SIG-M5 (cell line): ENCODE measurements at places on chromosomes 2 and 18.

DNA sequence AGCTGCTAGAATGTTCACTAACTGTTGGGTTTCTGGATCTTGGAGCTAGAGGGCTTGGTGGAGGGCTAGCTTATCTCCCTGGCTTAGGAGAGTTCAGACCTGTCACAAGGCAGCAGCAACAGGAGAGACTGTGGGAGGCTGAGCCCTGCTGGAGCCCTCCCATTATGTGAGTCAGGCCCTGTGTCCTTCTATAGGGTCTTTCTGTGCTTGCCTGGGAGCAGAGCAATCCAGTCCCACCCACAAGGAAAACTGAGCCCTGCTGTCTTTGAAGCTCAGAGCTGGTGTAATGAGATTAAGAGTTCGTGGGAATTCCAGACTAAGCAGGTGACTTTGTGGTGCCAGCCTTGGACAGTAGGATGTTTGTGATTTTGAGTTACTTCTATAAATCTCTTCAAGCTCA lies 249.0 kb downstream of the TTC32 start:
- no peak for DNase-seq

GRCh38 chr2:195572895-195573683 lies 83.9 kb upstream of the SLC39A10 start:
- DNase-seq = no peak

DNA sequence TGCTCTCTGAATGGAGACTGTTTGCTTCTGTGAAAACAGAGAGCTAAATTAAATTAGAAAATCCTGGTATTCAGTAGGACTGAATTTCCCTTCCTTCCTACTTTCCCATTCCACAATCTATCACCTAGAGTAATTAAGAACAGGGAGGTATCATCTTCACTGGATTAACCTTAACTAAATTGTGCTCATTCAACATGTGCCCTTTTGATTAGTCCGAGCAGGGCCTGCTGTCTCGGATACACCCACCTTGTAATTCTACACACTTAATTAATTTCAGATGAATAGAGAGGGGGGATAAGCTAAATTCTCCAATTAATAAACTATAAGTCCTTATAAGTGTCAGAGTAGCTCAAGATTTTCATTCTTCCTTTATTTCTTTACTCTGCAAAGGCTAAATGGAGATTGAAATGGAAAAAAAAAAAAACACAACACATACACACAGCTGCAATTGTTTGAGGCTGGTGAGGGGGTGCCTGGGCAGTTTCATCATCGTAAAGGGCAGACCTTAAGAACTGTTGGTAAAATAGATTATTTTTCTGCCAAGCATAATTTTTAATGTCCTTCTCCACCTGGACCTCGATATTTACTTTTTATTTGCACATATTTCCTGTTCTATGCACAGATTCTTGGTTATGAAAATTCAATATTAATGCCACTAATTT lies 157.1 kb upstream of the SIX2 start:
- DNase-seq = no peak

GRCh38 chr2:53467467-53468180 lies 300.0 kb upstream of the CHAC2 start:
- no peak for DNase-seq

DNA sequence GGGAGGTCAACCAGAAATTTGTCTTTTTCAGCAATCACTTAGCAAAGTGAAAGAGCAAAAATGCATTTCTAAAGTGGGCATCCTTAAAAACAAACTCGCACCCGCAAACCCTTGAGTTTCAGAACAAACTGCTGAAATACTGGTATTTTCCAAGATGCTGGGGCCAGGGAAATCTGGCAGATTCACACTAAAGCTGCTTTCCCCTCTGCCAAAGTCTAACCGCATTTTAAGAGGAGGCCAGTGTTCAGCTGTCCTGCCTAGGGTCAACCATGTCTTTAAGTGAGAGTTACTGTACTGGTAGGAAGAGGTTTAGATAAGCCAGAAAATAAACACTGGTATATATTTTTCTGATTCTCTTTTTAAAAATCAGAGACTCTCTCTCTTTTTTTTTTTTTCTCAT lies 55.9 kb downstream of the ACVR1 start:
- no peak for DNase-seq

- no peak for DNase-seq
These were observed 193.2 kb upstream of the MEX3C start for GRCh38 chr18:51390702-51391101.

- DNase-seq = no peak
These were observed 288.4 kb downstream of the SOX11 start for GRCh38 chr2:5980450-5981190.

DNA sequence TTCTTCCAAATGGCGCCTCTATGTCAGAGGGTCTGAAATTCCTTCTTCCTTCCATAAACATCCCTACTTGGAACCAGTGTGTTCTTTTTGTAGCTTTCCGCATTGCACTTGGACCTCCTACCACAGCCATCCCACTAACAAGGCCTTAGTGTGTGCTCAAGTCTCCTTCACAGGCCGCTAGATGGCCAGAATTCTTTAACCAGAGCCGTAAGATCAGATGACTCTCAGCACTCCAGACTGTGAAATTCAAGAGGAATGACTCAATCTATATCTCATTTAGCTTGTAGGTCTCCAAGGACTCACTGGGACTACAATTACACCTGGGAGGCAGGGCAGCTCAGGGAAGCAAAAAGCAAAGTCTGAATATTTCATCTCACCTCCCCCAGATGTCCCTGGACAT lies 298.9 kb downstream of the EIPR1 start:
- no peak for DNase-seq

GRCh38 chr2:232245111-232245510 lies 133.4 kb upstream of the ALPP start:
- DNase-seq = no peak

- no peak for DNase-seq
These were observed 995 bp downstream of the MBD5 start for GRCh38 chr2:148021886-148022285.

- DNase-seq = no peak
These were observed 72.3 kb downstream of the MEP1B start for GRCh38 chr18:32262092-32262491.

DNA sequence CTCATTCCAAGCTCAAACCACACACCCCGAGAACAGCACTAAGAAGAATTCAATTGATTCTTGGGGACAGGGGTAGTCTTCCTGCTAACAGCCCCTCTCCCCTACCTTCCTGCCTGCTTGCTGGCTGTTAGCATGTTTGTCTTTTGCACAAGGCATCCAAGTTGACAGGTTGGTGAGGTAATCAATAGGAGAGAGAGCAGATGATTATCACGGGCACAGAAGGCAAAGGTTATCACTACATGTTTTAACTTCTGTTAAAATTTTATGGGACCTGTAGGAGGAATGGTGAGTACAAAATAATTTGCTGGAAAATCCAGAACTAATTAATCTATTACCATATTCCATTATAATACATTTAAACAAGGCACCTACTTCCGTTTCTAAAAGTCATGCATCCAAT lies 442.1 kb upstream of the TCF4 start:
- no peak for DNase-seq

- no peak for DNase-seq
These were observed 37.6 kb downstream of the RND3 start for GRCh38 chr2:150449856-150450255.

- no peak for DNase-seq
These were observed 387.8 kb downstream of the CDH7 start for GRCh38 chr18:66138642-66139041.

DNA sequence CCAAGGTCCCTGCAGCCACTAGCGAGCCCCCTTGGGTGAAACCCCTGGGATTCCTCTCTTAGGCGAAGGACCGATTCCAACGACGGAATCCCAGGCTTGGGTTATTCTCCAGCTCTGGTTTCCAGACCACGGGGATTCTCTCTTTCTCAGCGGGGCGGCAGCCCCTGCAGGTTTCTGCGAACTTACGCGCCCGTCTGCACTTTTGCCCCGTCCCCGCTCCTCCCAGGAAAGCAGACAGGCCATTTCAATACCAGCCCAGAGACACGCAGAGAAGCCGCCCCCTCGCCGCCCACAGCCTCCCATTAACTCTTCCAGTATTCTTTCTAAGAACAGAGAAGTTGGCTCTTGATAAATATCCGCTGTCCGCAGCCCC lies 1.2 kb downstream of the CBLN2 start:
- DNase-seq = no peak

GRCh38 chr2:36389091-36389564 lies 33.5 kb downstream of the CRIM1 start:
- DNase-seq = no peak

DNA sequence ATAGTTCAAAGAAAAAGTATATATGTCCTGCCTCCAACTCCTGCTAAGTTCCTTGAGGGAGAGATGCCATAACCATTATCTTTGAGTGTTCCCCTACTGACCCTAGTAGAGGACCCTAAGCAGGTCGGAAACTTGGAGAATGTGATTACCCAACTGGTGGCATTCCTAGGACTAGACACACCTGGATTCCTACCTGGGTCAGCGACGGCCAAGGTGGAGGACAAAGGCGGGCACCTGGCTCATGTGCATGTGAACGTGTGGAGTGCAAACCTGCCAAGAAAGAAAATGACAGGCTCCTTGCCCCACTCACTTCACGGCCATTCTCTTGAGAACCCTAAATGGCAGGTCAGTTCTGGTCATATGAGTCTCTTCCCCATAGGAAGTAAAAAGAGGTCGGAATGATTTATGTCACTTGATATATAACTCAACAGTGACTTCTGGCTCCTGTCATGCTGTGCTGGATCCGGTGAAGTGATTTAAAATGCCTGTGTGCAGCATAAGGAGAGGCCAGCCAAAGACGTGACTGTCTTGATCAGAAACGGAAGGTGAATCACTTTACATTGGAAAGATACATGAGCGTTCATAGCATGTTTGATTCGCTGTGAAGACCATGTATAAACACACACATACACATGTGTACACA lies 371.6 kb downstream of the EIPR1 start:
- DNase-seq = no peak

DNA sequence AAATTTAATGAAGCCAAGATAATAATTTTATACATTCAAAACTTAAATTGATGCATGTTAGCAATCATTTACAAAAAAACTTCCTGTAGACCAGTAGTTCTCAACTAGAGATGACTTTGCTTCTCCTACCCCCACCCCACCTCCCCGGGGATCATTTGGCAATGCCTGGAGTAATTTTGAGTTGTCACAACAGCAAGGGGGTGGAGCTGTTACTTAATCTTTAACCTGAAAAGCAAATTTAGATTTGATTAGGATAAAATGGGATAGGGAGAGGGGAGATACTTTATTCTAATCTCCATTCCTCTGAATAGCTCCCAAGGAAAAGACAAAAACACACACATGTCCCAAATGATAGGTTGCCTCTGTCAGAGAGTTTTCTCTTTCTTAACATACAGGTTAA lies 4.2 kb downstream of the SLC40A1 start:
- no peak for DNase-seq

- DNase-seq = no peak
These were observed 1.5 kb downstream of the STRADB start for GRCh38 chr2:201452922-201453643.

DNA sequence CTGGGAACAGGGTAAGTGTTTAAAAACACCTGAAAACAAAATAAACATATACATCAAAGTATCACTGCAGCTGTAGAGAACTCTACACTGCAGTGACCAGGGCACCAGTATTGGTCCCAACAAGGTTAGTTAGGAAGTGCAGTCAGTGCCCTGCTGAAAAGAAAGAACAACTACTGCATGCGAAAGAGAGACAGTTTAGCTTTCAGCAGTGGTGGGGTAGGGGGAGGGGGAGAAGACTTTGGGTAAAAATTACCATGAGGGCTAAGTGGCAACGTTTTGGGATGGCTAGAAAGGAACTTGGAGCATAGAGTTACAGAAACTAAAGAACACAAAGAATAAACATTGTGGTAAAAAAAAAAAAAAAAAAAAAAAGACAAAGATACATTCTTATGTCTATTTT lies 112.1 kb downstream of the UPP2 start:
- DNase-seq = no peak

GRCh38 chr2:211898702-211899101 lies 639.9 kb downstream of the ERBB4 start:
- DNase-seq = no peak

GRCh38 chr2:47675196-47675825 lies 107.6 kb upstream of the MSH6 start:
- no peak for DNase-seq

- no peak for DNase-seq
These were observed 734.2 kb upstream of the SALL3 start for GRCh38 chr18:78245451-78245850.

DNA sequence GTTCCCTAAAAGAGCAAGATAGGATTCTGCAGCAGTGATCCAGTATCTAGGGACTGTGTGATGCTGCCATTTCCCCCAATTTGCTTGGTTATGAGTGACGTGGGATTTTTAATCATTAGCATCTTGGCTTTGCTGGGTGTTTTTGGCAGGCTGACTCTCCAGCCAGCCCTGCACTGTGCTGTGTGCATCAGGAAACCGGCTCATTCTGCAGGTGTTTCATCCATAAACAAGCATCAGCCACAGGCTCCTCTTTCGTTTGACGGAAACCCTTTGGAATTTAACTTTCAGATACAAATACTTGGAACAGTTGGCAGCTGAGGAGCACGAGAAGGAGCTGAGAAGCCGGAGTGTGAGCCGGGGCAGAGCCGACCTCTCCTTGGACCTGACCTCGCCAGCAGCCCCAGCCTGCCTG lies 135.9 kb downstream of the TPGS2 start:
- no peak for DNase-seq

DNA sequence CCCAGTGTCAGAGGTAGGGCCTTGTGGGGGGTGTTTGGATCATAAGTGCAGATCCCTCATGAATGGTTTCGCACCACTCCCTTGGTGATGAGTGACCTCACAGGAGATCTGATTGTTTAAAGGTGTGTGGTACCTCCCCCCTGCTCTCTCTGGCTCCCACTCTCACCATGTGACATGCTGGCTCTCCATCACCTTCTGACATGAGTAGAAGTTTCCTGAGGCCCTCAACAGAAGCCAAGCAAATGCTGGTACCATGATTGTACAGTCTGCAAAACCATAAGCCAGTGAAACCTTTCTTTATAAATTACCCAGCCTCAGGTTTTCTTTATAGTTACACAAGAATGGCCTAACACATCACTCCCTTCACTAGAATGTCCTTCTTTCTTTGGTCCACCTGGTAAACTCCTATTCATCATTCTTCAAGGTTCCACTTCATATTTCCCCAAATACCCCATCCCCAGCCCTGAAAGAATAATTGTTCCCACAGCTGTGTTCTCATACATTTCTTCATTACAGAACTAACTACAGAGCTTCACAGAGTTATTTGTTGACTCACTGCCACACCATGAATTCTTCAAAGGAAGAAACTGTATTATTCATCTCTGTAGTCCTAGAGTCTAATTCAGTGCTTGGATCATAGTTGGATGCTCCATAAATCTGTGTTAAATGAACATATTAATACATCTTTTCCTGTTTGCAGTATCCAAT lies 81.2 kb upstream of the STK17B start:
- no peak for DNase-seq

- no peak for DNase-seq
These were observed 11.5 kb downstream of the ATF2 start for GRCh38 chr2:175156534-175156933.
